ENCODE measurements at places on chromosomes 2 and 18.

GRCh38 chr2:230797515-230798495 is 66.9 kb upstream of the ITM2C start:
- DNase-seq = no peak

GRCh38 chr2:45886171-45886663 is 234.7 kb downstream of the PRKCE start:
- DNase-seq = no peak

DNA sequence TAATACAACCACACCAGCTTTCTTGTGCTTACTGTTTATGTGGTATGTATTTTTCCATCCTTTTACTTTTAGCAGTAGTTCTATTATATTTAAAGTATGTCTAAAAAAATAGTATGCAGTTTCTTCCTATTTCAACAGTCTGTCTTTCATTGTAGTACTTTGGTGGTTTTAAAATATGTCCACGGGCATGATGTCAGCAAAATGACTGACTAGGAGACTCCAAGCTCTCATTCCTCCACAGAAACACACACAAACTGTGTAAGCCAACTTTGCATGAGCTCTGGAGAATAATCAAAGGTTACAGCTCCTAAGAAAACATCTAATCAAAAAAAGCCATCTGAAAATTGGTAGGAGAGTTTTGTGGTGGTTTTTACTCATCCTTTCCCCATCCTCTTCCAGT is 56.1 kb downstream of the TEX51 start:
- DNase-seq = no peak

DNA sequence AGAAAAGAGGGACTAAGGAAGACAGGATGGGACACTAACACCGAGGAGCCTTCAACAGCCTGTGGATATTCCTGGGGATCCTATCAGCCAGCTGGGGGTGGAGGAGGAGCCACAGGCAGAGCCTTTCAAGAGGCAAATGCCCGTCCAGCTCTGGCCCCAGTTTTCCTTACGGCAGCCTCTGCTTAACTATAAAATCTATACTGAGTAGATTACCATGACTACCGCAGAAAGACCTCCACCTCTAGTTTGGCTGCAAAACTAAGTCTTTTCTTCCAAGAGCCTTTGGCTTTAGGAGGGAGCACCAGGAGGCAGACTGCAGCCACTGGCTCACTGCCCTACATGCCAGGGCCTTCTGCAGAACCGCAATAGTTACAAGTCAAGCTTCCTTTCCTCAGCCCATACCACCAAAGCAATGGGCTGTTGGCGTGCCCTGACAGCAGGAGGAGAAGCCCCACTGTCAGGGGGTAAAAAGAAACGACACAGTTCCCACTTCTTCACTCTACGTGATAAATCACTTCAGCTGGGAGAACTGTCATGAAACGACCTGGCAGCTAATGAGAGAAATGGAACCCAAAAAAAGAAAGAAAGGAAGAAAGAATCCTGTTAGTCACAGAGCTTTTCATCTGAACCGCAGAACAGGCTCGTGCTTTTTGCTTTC is 25.1 kb upstream of the CREB1 start:
- peak; percentile 32 for DNase-seq

- DNase-seq = no peak
Observed at GRCh38 chr2:3242747-3243369, 134.8 kb downstream of the EIPR1 start.

- no peak for DNase-seq
Observed at GRCh38 chr2:133667085-133667484, 98.8 kb upstream of the NCKAP5 start.

GRCh38 chr2:133657591-133657990 is 89.3 kb upstream of the NCKAP5 start:
- no peak for DNase-seq

DNA sequence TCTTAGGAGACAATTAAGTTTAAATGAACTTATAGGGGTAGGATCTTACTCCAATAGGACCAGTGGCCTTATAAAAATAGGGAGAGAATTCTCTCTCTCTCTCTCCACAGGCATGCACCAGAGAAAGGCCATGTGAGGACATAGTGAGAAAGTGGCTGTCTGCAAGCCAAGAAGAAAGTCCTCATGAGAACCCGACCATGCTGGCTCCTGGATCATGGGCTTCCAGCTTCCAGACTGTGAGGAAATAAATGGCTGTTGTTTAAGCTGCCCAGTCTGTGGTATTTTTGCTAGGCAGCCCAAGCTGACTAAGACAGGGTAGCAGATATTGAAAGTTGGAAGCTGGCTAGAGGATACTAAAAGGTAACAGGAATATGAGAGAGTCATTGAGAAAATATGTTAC is 454.0 kb downstream of the NBAS start:
- DNase-seq = no peak

DNA sequence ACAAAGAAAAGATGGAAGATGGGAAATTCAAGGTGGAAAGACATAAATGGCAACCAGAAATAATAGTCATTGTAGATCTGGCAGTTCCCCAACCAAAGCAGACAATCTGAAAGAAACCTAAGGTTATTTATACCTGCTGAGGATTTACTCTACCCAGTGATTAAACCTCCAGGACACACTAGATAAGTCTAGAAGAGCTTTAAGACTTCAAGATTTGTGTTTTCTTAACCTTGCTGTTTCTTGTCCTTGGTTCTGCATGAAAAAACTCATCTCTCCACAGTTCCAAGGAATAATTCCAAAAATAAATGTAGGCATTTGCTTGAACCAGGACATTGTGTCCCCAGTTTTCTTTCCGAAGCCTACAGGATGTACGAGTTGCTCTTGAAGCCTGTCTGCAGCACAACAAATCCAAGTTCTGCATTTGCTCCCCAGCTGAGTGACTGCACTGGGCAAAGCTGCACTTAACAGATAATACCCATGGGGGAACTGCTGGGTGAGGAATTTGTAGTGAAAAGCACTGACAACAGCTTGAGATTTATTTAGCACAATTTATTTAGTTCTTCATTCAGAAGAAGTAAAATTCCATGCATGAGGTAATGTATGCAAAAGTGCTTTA is 19.8 kb downstream of the DTNA start:
- no peak for DNase-seq
